ENCODE measurements at places on chromosomes 6 and 20.

- DNase-seq: no peak
Observed at GRCh38 chr6:42935322-42935721, 6.0 kb downstream of the CNPY3 start.

GRCh38 chr6:149433881-149434280 lies 33.8 kb downstream of the SUMO4 start:
- no peak for DNase-seq

GRCh38 chr6:138464085-138464484 lies 35.2 kb downstream of the NHSL1 start:
- DNase-seq: no peak

DNA sequence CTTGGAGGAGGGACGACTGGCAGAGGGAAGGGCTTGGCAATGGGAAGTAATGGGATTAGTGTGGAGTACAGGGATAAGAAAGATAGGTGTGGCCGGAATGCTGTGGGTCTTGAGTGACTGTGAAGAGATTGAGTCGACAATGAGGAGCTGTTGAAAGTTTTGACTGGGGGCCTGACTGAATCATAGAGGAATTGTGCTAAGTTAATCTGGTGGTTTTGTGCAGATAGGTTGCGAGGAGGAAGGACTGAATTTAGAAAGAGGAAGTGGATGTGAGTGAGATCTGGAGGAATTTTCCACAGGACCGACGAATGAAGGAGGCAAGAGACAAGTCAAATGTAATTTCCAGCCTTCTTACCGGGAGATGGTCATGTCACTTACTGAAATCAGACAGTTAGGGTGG lies 143.9 kb upstream of the RALGAPA2 start:
- DNase-seq: no peak

GRCh38 chr6:1129131-1129530 lies 182.8 kb upstream of the FOXQ1 start:
- DNase-seq: no peak

All from stimulated activated CD4-positive, alpha-beta T cell treated with anti-CD3 and anti-CD28 coated beads, Interleukin-1b, Interleukin-23, amount 100 ng/mL, for 24 hours (primary cell).